ENCODE measurements at places on chromosomes 1 and 21.

GRCh38 chr1:215084621-215085020, 2.1 kb downstream of the KCNK2 start:
- no peak for DNase-seq

DNA sequence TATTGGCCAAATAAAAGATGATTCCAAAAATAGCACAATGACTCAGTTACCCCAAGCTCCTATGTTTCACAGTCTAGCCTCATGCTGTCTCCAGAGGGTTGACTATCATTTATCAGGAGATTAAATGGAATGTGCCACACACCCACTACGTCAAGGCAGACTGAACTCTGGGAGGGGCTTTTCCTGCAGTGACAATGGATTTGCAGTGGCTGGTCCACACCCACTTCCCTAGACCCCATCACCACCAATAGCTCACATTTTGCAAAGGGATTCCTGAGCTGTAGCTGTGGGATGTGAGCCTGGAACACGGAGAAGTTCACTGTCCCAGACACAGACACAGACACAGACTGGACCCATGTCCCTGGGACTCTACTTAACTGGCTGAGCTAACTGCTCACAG, 77.1 kb downstream of the HLCS start:
- no peak for DNase-seq

DNA sequence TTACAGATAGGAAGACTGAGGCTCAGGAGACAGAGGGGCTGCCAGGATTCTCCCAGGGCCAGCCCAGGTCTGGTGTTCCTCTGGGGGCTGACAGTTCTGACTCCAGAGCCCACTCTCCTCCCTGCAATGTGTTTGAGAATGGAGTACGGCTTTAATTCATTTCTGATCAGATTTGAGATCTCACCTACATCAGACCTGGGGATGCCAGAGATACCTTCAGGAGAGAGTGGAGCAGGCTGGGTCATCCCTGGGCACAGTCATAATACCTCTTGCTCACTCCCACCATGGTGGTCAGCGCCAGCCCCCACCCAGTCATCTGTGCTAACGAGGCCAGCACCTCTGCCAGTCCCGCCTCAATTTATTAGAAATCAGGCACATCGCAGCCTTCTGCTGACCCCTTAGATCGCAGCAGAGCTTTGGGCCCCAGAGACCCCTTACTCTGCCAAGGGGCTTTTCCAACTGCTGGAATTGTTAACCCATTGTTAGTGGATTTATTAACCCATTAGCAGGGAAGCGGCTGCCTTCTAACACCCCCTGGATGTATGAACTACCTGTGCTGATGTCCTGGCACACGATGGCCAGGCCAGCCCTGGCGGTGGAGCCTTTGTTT, 352.1 kb downstream of the MATN1 start:
- no peak for DNase-seq

DNA sequence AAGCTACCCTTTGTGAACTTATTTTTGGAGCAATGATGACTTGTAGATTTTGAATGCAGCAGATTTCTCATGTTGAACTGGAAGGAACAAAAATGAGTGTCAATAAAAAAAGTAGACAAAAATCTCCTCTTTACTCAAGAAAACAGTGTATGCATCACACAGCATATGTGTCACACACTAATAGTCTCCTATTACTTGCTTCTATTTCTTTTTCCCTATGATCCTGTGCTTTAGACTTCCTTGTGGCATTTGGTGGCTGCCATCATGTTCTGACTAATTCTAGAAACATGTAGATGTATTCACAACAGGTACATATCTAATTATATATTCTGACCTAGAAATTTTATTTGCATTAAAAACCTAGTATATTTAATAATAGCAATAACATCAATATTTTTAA, 14.3 kb downstream of the RC3H1 start:
- no peak for DNase-seq

GRCh38 chr1:85118751-85119150, 70.5 kb upstream of the MCOLN3 start:
- no peak for DNase-seq
